Kidney epithelial cell (primary cell): ENCODE measurements at places on chromosomes 13 and 19.

DNA sequence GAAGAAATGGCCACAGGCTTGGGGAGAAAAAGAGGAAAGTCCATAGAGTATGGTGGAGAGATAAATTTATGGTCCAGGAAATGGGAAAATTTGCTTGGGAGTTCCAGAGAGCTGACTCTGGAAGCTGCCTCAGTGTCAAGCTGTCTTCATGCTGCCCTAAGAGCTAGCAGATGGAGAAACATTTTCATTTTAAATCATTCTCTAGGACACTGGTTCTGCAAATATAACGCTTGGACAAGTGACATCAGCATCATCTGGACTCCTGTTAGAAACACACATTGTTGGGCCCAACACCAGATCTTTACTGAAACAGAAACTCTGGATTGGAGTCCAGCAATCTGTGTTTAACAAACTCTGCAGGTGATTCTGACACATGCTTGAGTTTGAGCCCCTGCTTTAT is 592.0 kb upstream of the KLF12 start:
- no peak for DNase-seq

- no peak for DNase-seq
Observed at GRCh38 chr19:38142176-38143035, 81.6 kb downstream of the DPF1 start.

DNA sequence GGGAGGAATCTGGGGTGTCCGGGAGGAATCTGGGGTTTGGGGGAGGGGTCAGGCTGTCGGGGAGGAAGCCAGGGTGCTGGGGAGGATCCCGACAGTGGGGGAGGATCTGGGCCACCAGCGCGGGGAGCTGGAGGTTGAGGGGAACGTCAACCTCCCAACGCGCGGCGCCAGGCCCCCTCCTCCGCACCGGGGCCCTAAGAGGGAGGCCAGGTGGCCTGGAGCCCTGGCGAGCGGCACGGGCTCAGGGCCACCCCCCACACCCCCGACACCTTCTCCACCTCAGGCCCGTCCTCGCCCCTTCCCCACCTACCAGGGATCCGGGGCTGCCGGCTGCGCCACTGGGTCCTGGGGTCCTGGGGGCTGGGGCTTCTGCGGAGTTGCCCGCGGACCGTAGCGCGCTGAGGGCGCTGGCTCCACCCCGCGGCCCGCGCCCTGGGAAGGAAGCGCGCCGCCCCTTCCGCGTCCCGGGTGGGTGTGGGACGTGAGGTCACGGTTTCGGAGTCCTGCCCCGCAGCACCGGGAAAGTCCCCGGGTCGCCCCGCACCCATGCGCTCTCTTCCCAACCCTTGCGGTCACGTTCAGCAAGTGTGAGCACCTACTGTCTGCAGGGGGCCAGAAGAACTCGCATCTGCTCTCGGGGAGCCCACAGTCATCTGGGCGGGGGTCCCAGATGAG is at the start of gene TICAM1:
TICAM1 (minus strand) TSS at position 409 of the 675 bp plus-strand sequence. CDS start 13,335 bp downstream, outside the sequence.
- no peak for DNase-seq

- no peak for DNase-seq
Observed at GRCh38 chr19:42343344-42344110, 18.1 kb downstream of the MEGF8 start.

DNA sequence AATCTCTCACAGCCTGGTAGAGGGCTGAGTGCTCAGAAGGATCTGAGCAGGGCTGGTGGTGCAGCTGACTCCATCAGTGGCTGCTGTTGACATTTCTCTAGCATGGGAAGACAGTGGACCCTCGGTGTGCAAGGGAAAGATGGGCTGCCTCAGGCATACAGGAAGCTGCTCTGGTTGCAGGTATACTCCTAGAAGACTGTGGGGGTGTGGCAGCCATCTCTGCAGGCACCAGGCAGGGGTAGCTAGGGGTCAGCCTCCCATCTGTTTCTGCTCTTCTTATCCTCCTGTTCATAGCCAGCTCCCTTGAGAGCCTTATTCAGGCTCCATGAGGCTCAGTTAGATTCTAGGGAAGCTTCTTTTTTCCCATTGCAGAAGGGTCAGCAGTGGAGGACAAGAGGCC is 475.5 kb downstream of the TSHZ3 start:
- DNase-seq = no peak

DNA sequence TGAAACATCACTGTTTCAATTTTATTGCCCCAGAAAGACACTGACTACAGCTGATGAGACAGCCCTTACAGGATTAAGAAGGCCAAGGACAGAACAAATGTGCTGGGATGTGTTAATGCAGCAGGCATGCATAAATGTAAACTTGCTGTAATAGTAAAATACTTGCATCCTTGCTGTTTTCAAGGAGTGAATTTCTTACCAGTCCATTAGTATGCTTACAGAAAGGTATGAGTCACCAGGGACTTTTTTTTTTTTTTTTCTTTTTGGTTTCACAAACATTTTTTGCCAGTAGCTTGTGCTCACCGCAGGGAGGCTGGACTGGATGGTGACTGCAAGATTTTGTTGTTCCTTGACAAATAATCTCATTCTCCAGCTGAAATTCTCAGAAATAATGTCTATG is 55.1 kb downstream of the GPR180 start:
- peak; percentile 64 for DNase-seq

GRCh38 chr13:110454227-110454859 is 107.2 kb downstream of the RAB20 start:
- no peak for DNase-seq

DNA sequence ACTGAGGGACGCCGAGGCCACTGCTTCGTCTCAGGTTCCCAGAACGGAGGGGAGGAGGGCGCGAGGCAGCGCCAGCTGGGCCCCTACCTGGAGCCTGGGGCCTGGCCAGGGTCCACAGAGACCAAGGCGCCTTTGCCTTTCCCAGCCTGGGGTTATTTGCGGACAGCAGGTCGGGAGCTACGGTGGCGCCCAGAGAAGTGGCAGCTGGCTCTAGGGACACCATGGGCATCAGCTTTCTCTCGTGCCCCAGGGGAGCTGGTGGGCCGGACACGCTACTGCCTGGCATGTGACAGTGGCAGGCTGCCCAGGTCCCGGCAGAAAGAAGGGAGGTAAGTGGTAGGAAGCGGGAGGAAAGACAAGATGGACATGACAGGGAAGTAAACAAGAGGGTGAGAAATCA is 19.0 kb downstream of the AKT2 start:
- DNase-seq = no peak

GRCh38 chr19:43444531-43445287 is 20.7 kb downstream of the LYPD3 start:
- DNase-seq = no peak
